Right atrium auricular region (tissue), 2 donors: ENCODE measurements at places on chromosomes 13 and 19.
A peak's percentile ranks its signal among the peaks of the same experiment; 100 is the strongest.

DNA sequence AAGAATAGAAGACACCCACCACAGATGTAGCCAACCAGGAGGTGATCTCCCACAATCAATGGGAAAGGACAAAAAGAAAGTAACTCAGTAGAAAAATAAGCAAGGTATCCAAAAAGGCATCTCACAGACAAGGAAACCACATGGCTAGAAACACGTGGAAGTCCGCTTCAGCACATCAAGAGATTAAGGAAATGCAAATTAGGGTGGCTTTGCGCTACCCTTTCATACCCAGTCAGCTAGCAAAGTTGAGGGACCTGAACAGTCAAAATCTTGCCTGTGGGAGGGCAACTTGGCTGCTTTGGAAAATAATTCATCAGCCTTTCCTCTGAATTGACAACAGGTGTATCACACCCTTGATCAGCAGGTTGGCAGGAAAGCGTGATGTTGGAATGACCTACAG is 11.6 kb upstream of the UQCR11 start:
- no peaks in the 10 kb centered on the region for H3K4me1 ChIP-seq
- no peak overlapping the region for H3K27ac ChIP-seq
- H3K4me3 ChIP-seq, result no peak overlapping the region

DNA sequence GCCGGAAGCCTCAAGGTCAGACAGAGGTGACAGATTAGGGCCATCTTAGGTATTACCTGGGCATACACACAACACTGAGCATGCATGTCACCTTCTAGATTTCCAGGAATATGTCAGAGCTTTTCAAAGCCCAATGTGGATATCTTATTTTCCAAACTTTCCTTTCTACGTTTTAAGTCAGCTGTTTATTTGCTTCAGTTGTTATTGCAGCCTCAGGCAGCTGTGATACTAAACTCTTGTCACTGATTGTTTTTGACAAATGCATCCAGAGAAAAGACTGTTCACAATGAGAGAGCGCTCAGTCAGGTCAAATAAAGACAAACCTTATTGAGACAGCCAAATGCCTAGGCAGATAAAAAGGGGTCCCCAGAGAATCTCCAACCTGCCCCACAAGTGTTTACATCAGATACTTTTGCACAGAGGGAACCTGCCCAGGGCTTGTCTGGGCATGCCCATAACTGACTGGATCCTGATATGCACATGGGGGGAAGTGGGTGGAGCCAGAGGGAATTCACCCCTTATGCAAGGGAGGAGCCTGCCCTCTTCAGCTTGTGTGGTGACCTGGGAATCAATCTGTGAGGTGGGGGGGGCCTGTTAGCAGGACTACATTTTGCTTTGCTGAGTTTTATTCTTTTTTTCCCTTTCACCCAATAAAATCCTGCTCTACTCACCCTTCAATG is 28.5 kb downstream of the MED4 start:
- no peaks in the 10 kb centered on the region for H3K4me1 ChIP-seq
- no peak overlapping the region for H3K27ac ChIP-seq
- peaks cover 52% of the 10 kb centered on the region for H3K36me3 ChIP-seq
- H3K27me3 ChIP-seq, result no peaks in the 10 kb centered on the region
- no peak for DNase-seq

DNA sequence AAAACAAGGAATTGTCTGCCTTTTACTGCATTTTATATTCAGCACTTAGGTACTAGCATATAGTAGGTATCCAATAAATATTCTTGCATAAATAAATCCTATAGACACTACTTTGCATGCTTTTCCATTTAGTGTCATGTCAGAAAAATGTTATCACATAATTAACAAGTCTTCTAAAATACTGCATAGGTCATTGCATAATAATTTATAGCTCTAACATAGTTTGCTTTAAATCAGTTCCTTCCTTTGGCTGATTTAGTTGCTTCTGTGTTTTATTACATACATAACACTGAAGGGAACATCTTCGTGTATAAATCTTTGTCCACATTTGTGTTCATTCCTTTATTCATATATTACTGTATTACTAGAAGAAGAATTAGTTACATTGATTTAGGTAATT is 36.2 kb downstream of the WASF3 start:
- H3K4me1 ChIP-seq, result no peaks in the 10 kb centered on the region
- no peaks in the 10 kb centered on the region for H3K36me3 ChIP-seq
- no peak for DNase-seq
- H3K27me3 ChIP-seq, result no peaks in the 10 kb centered on the region
- no peak overlapping the region for H3K27ac ChIP-seq
- no peak overlapping the region for H3K4me3 ChIP-seq

DNA sequence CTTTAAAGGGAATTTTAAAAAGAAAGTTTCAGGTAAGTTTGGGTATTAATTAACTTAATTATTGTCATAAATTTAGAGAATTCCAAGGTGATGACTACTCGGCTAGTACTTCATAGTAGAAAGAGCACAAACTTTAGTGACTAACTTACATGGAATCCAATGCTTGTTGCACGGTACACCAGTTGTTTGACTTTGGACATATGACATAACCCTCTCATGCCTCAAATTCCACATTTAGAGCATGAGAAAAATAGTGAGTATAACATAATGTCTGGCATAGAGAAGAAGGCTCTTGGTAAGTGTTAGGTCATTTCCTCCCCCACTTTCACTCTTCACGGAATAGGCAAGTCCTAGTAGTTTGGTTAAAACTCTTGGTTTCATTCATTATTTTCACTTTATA is 1249.4 kb upstream of the SLC10A2 start:
- no peak overlapping the region for H3K27ac ChIP-seq
- H3K27me3 ChIP-seq, result no peaks in the 10 kb centered on the region
- no peak overlapping the region for H3K4me3 ChIP-seq
- H3K4me1 ChIP-seq, result no peaks in the 10 kb centered on the region

DNA sequence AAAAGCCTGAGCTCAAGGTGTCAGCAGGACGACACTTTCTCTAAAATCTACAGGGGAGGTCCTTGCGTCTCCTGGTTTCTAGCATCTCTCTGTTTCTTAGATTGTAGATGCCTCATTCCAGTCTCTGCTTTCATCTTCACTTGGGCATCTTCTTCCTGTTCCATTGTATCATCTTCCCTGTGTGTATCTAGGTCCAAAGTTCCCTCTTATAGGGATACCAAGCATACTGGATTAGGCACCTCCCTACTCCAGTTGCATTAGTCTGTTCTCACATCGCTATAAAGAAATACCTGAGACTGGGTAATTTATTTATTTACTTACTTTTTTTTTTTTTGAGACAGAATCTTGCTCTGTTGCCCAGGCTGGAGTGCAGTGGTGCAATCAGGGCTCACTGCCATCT is 91.3 kb upstream of the ABCC4 start:
- no peaks in the 10 kb centered on the region for H3K36me3 ChIP-seq
- H3K27me3 ChIP-seq, result no peaks in the 10 kb centered on the region
- no peaks in the 10 kb centered on the region for H3K4me1 ChIP-seq
- no peak for DNase-seq
- no peak overlapping the region for H3K27ac ChIP-seq
- no peak overlapping the region for H3K4me3 ChIP-seq

DNA sequence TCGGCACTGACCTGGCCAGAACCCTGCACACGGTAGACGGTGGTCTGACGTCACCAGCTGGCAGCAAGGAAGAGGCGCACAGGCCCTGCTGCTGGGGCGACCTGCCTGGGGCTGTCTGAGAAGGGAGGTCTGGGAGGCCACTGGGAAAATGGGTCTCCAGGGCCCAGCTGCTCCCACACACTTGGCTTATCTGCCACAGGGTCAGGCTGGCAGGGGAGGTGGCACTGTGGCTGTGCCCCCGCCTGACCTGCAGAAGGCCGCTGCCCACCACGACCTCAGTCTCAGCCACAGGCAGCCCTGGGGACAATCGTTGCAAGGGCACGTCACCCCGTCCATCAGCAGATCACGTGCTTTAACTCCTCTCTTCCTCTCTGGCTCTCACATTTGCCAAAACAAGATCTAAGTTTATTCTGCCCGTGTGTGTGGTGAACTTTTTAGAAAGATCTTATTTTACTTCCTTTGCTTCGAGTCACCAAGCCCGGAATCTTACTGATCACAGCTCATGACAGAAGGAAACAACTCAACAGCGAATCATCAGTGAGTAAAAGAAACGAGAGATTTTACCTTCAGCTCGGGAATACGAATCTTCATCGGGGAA is 45.2 kb upstream of the RANBP3 start:
- H3K27me3 ChIP-seq, result no peaks in the 10 kb centered on the region
- H3K4me3 ChIP-seq, result no peak overlapping the region
- peaks cover 11% of the 10 kb centered on the region for H3K4me1 ChIP-seq

DNA sequence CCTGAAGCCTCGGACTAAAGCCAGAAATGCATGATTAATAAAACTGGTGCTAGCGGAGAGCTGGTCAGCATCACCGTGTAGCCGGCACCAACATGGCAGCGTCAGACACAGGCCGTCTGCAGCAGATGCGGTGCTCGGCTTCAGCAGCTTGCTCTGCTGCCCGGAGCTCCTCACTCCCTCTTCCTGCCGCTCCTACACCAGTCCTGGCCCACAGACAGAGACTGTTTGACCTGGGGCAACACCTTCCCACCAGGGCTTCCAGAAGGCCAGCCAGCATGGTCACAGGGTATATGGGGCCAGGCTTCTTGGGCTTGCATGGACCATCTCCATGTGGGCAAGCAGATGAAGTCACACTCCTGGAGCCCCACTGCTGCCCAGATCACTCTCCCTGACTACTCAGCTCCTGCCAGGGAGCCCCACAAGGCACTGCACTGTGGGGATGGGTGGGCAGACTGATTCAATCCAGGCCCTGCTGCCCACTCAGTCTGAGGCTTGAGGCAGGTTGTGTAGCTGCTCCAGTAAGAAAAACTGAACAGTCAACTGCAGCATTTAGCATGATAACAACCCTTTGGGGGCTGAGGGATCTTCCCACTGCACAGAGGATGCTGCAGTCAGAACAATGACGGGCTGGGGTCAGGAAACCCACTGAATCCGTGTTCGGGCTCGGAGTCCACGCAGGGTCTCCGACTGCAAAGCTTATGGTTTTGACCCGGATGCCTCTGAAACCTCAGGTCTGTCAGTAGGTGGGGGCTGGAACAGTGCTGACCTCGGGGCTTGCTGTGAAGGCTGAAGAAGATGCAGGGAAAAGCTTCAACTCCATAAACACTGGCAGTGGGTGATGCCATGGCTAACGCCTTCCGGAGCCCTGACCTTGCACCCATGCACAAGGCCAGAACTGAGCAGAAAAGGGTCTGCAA is 45.6 kb downstream of the CEBPG start:
- H3K4me1 ChIP-seq, result no peaks in the 10 kb centered on the region
- DNase-seq, result no peak
- H3K36me3 ChIP-seq, result no peaks in the 10 kb centered on the region

GRCh38 chr19:33393286-33394005 is 19.9 kb downstream of the CEBPG start:
- peaks cover 92% of the 10 kb centered on the region for H3K4me1 ChIP-seq
- no peaks in the 10 kb centered on the region for H3K36me3 ChIP-seq
- DNase-seq, result no peak
- no peak overlapping the region for H3K27ac ChIP-seq
- no peak overlapping the region for H3K4me3 ChIP-seq

GRCh38 chr19:4414800-4415321 is 12.4 kb downstream of the CHAF1A start:
- no peaks in the 10 kb centered on the region for H3K4me1 ChIP-seq
- DNase-seq, result no peak
- peaks cover 4% of the 10 kb centered on the region for H3K36me3 ChIP-seq
- no peak overlapping the region for H3K4me3 ChIP-seq
- peak overlapping the region; percentile 5 for H3K27ac ChIP-seq

DNA sequence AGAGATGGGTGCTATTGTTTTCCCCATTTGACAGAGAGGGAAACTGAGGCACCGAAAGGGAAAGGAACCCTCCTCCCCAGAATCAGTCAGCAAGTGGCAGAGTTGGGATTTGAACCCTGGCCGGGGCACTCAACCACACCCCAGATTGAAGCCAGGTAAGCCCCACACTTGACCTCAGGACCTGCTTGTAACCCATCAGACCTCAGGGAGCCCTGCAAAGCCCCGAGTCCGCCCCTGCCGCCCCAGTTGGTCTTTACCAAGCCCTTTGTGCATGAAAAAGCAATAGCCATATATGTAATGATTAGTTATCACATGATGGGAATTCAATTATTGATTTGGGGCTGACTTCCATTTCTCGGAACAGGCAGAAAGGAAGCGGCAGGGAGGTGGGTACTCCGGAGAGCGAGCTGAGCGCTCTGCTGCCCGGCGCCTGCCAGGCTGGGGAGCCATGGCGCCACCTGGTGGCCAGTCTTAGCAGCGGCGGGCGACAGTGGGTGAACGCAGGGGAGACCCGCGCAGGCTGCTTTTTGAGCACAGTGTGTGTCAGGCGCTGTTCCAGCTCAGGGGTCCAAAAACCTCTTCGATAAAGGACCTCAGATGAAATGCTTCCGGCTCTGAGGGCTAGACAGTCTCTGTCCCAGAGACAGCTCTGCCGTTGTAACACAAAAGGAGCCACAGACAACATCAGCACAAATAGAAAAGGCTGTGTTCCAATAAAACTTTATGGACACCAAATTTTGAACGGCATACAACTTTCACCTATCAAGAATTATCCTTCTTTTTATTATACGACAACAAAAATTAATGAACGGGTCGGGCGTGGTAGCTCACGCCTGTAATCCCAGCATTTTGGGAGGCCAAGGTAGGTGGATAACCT is 82.9 kb upstream of the CACNA1A start:
- no peak overlapping the region for H3K27ac ChIP-seq
- no peak overlapping the region for H3K4me3 ChIP-seq
- no peaks in the 10 kb centered on the region for H3K4me1 ChIP-seq
- peak; percentile 61 for DNase-seq

- no peak overlapping the region for H3K4me3 ChIP-seq
- H3K4me1 ChIP-seq, result no peaks in the 10 kb centered on the region
- no peak for DNase-seq
- no peak overlapping the region for H3K27ac ChIP-seq
Measured at GRCh38 chr13:59706101-59706976, 457.4 kb downstream of the DIAPH3 start.

- H3K27me3 ChIP-seq, result no peaks in the 10 kb centered on the region
- peaks cover 32% of the 10 kb centered on the region for H3K36me3 ChIP-seq
- DNase-seq, result no peak
- no peak overlapping the region for H3K27ac ChIP-seq
- no peaks in the 10 kb centered on the region for H3K4me1 ChIP-seq
Measured at GRCh38 chr19:3202346-3202745, 16.6 kb downstream of the NCLN start.

- H3K36me3 ChIP-seq, result no peaks in the 10 kb centered on the region
- H3K27ac ChIP-seq, result no peak within 1 kb of the TSS
- peaks cover 32% of the 10 kb centered on the region for H3K4me1 ChIP-seq
- H3K4me3 ChIP-seq, result no peak within 1 kb of the TSS
- no peak for DNase-seq
Measured at GRCh38 chr19:6590827-6591319, at the start of gene CD70. CD70 (minus strand) TSS chr19:6591150; CDS start chr19:6591002, 148 bp downstream.

GRCh38 chr13:33860526-33860925 is 42.6 kb downstream of the RFC3 start:
- no peak for DNase-seq
- no peaks in the 10 kb centered on the region for H3K36me3 ChIP-seq
- H3K27ac ChIP-seq, result no peak overlapping the region
- no peak overlapping the region for H3K4me3 ChIP-seq

GRCh38 chr19:27993619-27994570 is 1219.1 kb downstream of the UQCRFS1 start:
- DNase-seq, result no peak
- no peak overlapping the region for H3K4me3 ChIP-seq
- H3K4me1 ChIP-seq, result no peaks in the 10 kb centered on the region

GRCh38 chr13:23231241-23231640 is 50.5 kb downstream of the SGCG start:
- no peaks in the 10 kb centered on the region for H3K4me1 ChIP-seq
- no peak for DNase-seq

- H3K27ac ChIP-seq, result no peak overlapping the region
- H3K4me3 ChIP-seq, result no peak overlapping the region
- H3K27me3 ChIP-seq, result no peaks in the 10 kb centered on the region
- peaks cover 40% of the 10 kb centered on the region for H3K36me3 ChIP-seq
- DNase-seq, result no peak
- H3K4me1 ChIP-seq, result peaks cover 1% of the 10 kb centered on the region
Measured at GRCh38 chr13:102817907-102818306, 19.0 kb downstream of the BIVM start.
